ENCODE measurements at places on chromosomes 3 and 15. TPM values are rescaled to one million over a fixed set of nuclear protein-coding genes. Genes with fewer than 3 reads are reported as not detected.

Gene PTPRG
- total RNA-seq: 27.9 TPM

Gene METTL6
- total RNA-seq: 30.1 TPM

Gene TTLL13
- total RNA-seq: not detected

Gene TP63
- total RNA-seq: under 0.01 TPM

Gene GTF2E1
- 23.9 TPM for total RNA-seq

Gene GP9
- not detected for total RNA-seq

Gene PLIN1
- total RNA-seq: 0.22 TPM

Gene ECE2
- total RNA-seq: not detected

Gene SH3GL3
- 0.11 TPM for total RNA-seq

All from uterine smooth muscle cell (primary cell).